Ascending aorta (tissue), 2 donors: ENCODE measurements at places on chromosomes 16 and 17. TPM values are rescaled to one million over a fixed set of nuclear protein-coding genes. Genes with fewer than 3 reads are reported as not detected.

The TBC1D3I gene
- total RNA-seq: not detected

The CD300E gene
- 0.21 TPM for total RNA-seq

The MT1H gene
- total RNA-seq: not detected

The UMOD gene
- total RNA-seq: not detected

The SNAI3 gene
- not detected for total RNA-seq

The HOXB4 gene
- total RNA-seq: 20.4 TPM

The CSH1 gene
- total RNA-seq: not detected

The TM4SF5 gene
- not detected for total RNA-seq

The GID4 gene
- 8.3 TPM for total RNA-seq

The CCL22 gene
- not detected for total RNA-seq

DNA sequence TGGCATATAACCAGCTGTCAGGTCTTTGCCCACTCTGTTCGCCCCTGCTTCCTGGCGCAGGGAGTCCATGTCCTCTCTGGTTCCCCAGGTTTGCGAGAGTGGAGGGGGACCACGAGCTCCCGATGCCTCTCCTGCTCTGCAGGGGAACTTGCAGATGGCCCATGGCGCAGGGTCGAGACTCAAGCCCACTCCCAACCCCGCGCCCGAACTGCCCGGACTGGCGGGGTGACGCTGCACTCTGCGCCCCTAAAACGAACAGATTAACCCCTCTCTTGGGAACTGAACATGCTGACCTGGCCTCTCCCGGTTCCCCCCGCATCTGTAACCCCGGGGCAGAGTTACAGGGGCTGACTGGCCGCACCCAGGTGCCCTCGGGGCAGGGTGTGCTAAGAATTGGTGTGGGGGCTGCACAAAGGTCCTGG is 681 bp upstream of the PLA2G15 start:
- no peak for DNase-seq

DNA sequence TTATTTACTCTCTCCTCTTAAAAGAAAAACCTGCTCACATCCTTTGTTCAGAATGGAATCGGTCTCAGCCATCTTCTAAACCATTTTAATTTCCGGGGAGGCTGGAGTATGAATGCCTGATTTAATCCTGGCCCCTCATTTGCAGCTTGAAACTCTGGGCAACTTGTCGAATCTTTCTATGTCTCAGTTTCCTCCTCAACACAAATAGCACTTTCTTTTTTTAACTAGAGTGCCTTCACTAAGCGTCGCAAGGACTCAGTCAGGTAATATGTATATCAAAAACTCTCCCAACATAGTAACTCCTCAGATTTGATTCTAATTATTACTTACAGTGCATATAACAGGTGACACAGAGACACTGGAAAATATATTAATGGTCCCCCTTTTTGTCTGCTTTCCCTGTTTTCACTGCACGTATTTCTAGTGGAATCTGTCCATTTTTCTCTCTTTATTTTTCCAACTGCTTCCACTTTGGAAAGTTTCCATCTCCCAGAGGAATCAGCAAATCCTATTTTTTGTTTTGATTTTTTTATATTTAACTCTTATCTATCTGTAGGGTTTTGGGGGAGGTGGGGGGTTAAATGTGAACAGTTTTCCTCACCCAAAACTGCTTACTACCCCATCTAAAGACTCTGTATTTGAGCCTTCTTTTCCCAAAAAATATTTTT is 18.6 kb downstream of the SNN start:
- DNase-seq: no peak

DNA sequence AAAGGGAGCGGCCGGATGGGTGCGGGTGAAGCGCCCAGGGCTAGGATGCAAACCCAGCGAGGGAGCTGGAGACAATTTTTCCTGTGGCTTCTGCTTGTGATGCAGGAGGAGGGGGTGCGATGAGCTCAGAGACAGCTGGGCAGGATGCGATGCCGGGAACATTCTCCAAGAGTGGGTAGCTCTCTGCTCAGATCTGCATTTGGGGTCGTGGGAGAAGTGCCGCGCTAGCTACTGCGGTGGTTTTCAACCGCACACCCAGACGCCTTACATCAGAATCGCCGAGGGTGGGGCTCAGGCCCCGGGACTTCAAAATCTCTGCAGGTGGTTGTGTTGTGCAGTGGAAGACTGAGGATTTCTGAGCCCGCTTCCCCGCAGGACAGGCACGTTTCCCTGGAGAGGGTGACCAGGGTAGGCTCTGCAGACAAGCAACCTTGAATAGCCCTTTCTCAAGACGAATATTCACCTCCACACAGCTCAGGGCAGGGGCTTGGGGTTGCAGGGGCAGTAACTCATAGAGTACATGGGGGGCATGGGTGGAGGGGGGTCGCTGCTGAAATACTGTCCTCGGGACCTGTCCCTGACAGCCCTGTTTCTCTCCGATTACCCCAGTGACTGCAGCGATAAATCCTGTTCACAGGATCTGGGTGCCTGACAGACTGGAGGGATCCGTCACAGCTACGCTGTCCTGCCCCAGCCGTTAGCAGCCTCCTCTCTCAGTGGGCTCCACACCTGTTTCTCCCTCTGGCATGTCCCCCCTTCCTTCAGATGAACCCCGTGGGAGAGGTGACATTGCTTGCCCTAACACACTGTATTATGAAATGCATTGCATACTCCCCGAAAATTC is 63.3 kb downstream of the HAPSTR1 start:
- DNase-seq: no peak

DNA sequence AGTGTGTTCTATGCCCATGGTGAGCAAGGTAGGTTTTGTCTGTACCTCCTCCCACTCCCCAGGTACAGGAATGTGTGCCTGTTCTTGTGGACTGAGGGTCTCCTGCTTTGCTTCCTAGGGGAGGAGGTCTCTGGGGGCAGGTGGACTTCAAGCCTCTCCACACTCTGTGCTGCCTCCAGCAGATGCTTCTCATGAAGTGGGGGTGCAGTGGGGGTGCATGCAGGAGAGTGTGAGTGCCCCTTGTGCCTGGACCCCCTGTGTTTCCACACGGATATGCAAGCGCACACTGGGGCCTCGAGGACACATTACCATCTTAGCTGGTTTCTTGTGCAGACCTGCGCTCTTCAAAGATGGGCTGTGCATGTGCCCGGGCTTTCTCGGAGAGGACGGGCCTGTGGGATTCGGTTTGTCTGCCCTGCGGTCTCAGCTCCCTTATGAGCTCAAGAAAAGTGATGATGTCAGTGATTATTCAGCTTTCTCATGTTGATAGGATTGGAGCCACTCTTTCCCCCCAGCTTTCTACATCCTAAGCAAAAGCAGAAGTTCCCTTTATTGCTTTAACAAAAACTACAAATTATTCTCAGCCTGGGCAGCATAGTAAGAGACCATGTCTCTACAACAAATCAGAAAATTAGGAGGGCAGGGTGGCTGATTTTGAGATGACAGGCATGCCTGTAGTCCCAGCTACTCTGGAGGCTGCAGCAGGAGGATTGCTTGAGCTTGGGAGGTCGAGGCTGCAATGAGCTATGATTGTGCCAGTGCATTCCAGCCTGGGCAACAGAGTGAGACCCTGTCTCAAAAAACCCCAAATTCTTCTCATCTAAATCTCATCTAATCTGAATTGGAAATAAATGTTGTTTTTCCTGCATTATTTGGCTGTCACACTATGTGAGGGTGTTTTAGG is 86.8 kb downstream of the RPTOR start:
- no peak for DNase-seq

DNA sequence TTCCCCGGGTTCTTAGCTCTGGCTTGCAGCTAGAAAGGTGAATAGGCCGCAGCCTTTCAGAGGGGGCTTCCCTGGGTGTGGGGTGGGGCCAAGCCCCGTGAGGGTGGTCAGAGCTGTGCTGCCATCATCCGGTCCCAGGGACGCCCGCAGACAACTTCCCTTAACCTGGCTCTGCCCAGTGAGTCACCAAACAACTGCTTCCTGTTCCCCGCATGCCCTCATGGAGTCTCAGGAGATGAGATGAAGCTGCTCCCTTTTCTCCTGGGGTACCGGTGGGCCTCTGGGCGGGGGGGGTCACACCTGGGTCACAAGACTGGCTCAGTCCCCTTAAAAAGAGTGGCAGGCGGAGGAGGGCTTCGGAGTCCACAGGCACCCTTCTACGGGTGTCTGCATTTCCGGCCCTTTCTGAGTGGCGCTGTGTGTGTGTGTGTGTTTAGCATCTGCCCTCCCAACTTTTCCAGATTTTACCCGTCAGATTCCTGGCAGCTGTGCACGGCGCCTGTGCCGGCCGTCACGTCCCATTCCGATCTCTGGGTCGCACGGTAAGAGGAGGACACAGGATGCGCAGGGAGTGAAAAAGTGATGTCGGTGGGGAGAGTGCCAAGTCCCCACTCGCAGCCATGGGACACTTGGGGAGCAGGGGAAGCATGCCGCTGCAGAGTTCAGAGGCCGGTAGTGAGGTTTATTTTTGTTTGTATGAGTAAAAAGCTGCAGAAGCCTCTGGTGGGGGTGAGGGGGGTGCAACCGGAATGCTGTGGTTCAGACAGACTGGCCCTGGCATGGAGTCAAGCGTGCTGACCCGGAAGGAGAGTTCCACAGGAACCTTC is 16.8 kb downstream of the HIC1 start:
- no peak for DNase-seq

DNA sequence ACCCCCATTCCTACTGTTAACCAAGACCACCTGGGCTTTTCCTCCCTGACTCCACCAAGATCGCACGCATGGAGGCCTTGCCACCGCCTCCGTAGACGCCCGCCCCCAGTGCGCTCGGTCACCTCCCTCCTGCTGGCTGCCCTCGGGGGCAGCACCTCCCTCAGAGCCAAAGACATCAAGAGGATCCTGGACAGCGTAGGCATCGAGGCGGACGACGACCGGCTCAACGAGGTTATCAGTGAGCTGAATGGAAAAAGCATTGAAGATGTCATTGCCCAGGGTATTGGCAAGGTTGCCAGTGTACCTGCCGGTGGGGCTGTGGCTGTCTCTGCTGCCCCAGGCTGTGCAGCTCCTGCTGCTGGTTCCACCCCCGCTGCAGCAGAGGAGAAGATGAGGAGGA is 1.2 kb downstream of the EFCAB3 start:
- DNase-seq: no peak

- no peak for DNase-seq
These were observed 127.7 kb downstream of the PARN start for GRCh38 chr16:14502256-14502875.

DNA sequence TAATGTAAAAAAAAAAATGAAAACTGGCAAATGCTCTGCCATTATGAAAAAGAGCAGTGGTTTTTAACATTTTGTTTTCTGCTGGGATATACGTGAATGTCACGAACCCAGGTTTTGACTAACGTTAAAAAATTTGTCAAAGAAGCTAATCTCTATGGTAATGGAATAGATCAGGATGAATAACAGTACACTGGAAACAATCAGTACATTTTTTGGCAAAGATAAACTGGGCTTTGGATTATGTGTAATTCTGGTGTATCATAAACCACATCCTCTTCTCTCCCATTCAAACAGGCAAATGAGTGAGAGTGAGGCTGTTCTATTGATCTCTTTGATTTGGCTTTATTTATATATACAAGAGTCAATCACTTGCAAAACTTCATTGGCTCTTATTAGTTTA is 207.0 kb upstream of the IRX3 start:
- DNase-seq: no peak

DNA sequence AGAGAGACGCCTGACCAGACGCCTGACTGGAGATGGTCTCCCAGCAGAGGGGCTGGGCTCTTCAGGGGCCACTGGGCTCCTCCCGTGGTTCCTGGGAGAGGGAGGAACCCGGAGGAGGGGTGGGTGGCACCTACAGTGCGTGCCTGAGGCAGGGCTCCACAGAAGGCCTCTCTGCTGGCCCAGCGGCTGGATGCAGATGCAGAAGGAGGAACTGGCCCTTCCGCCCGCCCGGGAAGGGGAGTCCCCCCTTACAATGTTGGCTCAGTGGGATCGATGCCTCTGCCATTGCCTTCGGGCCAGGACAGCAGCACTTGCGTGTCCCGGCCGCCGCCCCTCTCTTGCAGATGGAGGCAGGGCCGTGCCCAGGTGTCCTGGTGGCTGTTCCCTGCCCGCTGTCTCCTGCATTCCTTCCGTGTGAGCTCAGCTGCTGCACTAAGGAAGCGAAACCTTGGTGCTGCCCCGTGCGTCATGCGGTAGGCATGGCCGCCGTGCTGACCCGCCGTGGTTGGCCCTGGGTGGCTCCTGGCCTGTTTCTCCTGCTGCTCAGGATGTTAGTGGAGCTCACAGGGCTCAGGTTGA is 15.1 kb downstream of the BAIAP2 start:
- no peak for DNase-seq

- no peak for DNase-seq
These were observed 32.3 kb downstream of the BRCA1 start for GRCh38 chr17:43092901-43093300.

DNA sequence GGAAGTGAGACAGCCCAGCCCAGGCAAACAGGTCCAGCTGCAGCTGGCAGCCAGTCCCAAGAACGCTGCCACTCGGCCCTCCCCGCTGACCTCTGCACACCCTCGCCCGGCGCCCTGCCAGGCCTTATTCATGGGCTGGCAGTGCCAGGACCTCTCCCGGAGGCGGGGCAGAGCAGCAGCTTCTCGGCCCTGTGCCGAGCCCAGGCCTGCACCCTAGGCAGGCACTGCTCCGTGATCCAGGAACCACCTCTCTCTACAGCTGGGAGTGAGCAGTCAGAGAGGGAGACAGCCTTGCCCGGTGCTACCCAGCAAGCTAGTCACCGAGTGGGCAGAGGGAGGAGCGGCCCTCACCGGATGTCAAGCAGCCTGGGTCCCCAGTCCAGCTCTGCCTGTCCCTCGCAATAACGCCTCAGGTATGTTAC is 79.9 kb upstream of the CBX4 start:
- peak; percentile 92 for DNase-seq

GRCh38 chr16:72560617-72561016 is 388.7 kb upstream of the PMFBP1 start:
- no peak for DNase-seq

- DNase-seq: no peak
These were observed 110.8 kb upstream of the MPHOSPH6 start for GRCh38 chr16:82280867-82281266.

DNA sequence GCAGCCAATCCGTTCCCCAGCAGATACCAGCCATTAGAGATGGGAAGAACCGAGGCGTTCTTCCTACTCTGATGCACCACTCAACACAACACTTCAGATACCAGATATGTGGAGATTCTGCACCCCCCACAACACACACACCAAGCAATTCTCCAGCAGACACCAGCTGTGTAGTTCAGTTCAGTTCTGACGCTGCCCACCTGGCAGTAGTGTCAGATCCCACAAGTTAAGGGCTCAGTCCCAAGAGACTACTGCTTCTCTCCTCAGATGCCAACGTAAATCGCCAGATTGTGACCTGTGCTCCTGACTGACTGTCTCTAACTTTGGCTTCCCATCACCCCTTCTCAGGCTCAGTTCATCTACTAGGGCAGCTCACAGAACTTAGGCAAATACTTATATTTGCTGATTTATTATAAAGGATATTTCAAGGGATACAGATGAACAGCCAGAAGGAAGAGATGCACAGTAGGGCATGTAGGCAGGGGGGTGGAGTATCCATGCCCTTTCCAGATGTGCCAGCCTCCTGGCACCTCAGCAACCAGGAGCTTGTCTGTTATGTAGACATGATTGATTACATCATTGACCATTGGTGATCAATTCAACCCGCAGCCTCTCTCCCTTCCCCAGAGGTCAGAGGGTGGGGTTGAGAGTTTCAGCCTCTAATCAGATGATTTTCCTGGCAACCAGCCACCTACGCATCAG is 110.6 kb downstream of the PRKCA start:
- no peak for DNase-seq

GRCh38 chr17:8472663-8473062 is 37.0 kb downstream of the NDEL1 start:
- no peak for DNase-seq
